SJCRH30 (cell line): ENCODE measurements at places on chromosomes 2 and 18. TPM values are rescaled to one million over a fixed set of nuclear protein-coding genes. Genes with fewer than 3 reads are reported as not detected.
A peak's percentile ranks its signal among the peaks of the same experiment; 100 is the strongest.

The CCBE1 gene
- not detected in 2 replicates for total RNA-seq

DNA sequence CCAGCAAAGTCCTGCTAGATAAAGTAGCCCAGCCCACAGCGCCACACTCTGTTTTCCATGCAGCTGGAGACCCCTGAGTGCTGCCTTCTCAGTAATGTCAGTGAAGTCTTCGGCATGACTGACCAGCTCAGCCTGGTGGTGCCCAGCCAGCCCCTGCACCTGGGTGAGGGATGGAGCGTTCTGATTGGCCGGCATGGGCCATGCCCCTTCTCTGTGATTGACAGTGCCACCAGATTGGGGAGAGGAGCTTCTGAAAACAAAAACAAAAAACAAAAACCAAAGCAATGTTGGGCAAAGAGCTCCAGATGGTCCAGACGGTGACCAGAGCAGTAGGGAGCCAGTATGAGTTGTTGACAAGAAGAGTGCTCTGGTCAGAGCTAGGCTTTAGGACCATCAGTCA lies 122.6 kb downstream of the DYSF start:
- DNase-seq: no peak

DNA sequence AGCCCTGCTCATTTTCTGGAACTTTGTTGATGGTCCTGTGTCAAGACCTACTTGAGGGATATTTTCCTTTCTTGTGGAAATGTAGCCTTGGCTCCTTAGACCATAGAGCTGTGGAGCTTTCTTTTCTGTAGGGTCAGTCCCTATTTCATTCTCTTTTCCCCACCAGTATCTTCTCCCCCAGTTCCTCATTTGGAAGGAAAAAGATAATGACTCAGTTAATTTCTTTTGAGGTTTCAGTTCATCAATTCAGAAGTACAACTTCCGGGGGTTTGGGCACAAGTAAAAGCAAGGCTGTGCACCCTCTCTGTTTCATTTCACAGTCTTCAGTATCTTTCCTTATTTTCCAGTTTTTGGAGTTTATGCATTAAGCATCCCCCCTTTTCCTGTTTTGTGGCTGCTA lies 70.7 kb downstream of the CDC42EP3 start:
- DNase-seq: no peak

The NT5DC4 gene
- not detected in 2 replicates for total RNA-seq

- DNase-seq: peak; percentile 41
Observed at GRCh38 chr2:1010415-1010930, 59.8 kb downstream of the SNTG2 start.

The OTX1 gene
- total RNA-seq: 4.1 and 4.3 TPM in 2 replicates

DNA sequence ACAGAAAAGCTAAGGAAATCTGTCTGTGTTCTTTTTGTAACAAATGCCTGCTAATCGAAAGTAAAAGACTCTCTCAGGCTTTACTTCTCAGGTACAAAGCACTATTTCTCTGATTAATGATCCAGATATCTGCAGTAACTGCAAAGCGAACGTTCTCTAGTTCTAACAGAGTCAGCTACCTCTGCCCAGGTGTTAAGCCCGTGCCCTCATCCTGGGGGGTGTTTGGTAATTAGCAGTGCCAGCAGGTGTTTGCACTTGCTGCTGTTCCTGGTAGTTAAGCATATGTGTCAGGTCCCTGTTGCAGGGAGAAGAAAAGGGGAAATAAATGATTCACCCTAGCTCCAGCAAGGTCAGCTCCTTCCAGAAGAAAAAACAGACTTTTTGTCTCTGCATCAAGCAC lies 58.8 kb upstream of the CRIM1 start:
- no peak for DNase-seq

- DNase-seq: no peak
Observed at GRCh38 chr2:167749016-167749415, 498.4 kb downstream of the STK39 start.

GRCh38 chr18:7290077-7290476 lies 59.2 kb downstream of the LRRC30 start:
- DNase-seq: no peak

DNA sequence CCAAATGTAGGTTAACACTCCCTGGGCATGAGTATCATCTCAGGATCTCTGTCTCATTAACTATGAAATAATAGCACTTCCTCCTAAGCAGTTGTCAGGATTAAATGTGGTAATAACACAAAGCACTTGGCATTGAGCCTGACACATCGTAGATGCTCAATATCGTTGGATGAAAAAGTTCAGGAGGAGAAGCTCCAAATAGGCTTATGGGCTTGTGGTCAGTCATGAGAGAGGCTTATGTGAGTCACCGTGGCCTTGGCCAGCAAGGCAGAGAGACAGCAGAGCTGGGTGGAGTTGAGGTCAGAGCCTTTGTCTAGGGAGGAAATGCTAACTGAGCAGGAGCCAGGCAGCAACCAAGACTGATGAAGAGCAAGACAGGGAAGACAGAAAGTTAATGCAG lies 68.3 kb upstream of the PPM1B start:
- DNase-seq: peak; percentile 65

DNA sequence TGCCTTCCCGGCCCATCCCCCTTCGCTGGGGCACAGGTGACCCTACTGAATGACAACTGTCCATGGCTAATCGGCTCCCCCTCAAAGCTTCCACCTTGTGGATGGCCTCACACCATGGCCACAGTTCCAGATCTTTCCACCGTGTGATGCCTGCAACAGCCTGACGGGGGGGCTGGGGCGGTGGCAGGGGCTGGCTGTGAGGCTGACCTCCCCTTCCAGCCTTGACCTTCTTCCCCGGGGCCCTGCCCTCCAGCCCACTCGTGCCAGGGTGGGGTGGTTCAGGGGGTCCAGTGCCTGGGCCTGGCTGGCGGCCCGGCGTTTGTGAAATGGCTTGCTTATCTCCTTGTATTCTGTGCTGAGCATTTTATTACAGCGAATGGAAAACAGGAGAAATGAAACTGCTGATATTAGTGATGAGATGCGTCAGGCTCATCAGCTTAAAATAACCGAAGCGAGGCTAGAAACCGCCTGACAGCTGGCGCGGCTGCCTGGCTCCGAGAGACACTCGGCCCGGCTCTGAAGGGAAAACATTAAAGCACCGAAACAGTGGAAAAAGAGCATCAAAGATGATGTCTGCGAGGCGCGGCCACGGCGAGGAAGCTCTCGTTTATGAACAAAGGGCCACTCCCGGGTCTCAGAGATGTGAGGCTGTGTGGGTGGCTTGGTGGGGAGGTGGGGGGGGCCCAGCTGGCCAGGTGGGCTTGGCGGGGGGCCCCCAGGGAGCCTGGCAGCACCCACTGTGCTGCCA lies 916 bp upstream of the PDCD1 start:
- peak; percentile 73 for DNase-seq

GRCh38 chr18:49652881-49653724 lies 91.2 kb downstream of the LIPG start:
- DNase-seq: no peak

DNA sequence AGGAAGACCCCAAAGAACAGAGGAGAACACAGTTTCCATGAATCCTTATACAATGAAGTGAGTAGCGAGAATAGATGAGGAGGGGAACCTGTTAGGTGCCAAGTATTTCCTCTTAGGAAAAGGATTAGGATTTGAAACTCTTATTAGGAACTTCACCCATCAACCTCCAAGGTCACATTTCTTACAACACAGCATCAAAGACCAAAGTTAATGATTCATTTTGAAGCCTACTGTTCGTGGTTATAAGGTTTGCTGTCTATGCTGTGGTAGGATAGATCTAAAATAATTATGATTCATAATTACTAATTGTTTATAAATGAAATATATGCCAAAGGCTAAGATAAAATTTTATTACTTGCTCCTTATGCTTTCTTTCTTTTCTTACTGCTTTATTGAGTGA lies 6.1 kb downstream of the CFAP221 start:
- DNase-seq: no peak

DNA sequence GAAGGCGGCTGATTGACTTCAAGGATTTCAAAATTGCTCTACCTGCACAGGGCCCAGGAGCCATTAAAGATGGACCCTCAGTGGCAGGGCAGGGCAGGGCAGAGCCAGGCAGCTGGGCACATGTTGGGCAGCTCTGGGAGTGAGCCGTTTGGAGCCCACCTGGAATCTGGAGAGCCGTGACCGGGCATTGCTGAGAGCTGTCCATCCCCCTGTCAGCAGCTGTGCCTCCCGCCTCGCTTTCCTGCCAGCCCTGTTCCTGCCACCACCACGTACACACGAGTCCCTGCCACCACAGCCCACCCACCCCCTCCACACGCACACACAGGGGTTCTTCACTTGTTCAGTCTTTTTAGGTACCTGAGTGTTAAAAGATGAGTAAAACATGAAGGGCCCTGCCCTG lies 22.9 kb downstream of the ATOH8 start:
- DNase-seq: no peak

GRCh38 chr2:233620204-233620603 lies 2.8 kb downstream of the UGT1A8 start:
- no peak for DNase-seq

The ST6GAL2 gene
- total RNA-seq: 1.7 and 2.2 TPM in 2 replicates

GRCh38 chr2:97662895-97663625 lies 784 bp downstream of the ACTR1B start:
- DNase-seq: peak; percentile 59

DNA sequence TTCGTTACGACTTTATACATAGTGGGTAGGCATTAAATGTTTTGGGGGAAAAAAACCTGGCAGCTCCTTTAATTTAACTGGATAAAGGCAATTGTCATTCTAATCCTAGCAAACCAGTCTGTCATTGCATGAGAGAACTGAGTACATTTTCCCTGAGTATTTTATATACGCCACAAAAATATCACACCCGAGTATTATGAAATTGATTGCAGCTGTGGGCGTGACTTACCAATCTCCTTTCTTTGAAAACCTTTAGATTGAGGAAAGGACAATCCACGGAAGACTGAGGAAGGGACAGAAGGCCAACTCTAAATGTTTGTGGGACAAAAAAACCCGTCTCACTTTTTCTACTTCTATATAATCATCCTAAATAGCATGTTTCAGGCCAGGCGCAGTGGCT lies 9.0 kb downstream of the TM4SF20 start:
- DNase-seq: no peak

- no peak for DNase-seq
Observed at GRCh38 chr18:13522256-13522655, 204.1 kb downstream of the FAM210A start.

DNA sequence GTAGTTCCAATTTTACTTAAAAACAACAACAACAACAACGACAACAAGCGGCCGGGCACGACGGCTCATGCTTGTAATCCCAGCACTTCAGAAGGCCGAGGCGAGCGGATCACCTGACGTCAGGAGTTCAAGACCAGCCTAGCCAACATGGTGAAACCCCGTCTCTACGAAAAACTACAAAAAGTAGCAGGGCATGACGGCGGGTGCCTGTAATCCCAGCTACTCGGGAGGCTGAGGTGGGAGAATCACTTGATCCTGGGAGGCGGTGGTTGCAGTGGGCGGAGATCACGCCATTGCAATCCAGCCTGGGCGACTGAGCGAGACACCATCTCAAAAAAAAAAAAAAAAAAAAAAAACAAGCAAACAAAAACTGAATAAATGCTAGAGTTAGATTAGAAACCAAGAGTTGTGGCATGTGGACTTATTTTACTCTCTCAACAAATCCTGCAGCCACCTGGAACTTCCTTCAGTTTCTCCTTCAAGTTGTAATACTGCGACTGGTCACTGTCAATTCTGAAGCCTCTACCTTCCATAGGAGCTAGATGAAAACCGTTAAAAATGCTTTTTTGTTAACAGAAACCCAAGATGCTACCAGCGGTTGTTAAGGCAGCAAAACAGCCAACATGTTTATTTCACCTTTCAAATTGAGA lies 1.3 kb downstream of the ATP5F1A start:
- no peak for DNase-seq

DNA sequence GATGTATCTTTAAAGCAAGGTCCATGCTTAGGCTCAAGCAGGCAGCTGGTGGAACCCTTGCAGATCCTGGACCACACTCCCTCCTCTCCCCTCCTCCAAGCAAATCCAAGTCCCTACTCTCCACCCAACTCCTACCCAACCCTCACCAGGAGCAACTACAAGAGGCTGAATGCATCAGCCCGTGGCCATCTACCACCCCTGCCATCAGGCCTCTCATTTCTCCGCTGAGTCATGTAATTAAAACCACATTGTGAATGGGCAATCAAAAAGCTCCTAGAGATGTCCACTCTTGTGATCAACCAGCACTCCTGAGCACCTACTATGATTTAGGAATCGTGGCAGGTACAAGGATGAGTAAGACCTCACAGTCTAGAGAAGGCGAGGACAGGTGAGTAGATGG lies 142.2 kb upstream of the CAPN13 start:
- no peak for DNase-seq

The G6PC2 gene
- total RNA-seq: not detected in 2 replicates

- DNase-seq: no peak
Observed at GRCh38 chr18:58943896-58944295, 79.2 kb downstream of the ZNF532 start.

The NFATC1 gene
- 4.9 and 5.7 TPM in 2 replicates for total RNA-seq

GRCh38 chr18:75142677-75143076 lies 66.3 kb downstream of the PTGR3 start:
- no peak for DNase-seq

The ACAA2 gene
- 126 and 133 TPM in 2 replicates for total RNA-seq
